ENCODE measurements at places on chromosomes 7 and 10.

GRCh38 chr7:81183326-81183725 is 264.5 kb upstream of the SEMA3C start:
- no peak for DNase-seq

DNA sequence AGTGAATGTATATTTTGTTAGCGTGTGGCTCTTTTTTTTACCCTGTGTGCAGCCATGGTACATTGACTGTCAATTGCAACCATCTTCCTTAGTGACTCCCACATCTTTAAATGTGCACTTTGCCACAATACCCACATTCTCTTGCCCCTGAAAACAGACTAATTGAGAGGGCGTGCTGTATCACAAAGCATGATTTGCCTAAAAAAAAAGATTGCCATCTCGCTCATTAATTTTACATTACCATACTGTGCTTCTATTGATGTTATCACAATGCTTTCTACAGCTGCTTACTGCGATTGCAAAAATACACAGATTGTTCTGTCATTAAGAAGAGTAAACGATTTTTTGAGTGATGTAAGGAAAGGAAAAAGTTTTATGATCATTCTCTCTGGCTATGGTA is 613.1 kb upstream of the NRP1 start:
- no peak for DNase-seq

GRCh38 chr7:47568056-47568455 is 13.9 kb downstream of the TNS3 start:
- no peak for DNase-seq

DNA sequence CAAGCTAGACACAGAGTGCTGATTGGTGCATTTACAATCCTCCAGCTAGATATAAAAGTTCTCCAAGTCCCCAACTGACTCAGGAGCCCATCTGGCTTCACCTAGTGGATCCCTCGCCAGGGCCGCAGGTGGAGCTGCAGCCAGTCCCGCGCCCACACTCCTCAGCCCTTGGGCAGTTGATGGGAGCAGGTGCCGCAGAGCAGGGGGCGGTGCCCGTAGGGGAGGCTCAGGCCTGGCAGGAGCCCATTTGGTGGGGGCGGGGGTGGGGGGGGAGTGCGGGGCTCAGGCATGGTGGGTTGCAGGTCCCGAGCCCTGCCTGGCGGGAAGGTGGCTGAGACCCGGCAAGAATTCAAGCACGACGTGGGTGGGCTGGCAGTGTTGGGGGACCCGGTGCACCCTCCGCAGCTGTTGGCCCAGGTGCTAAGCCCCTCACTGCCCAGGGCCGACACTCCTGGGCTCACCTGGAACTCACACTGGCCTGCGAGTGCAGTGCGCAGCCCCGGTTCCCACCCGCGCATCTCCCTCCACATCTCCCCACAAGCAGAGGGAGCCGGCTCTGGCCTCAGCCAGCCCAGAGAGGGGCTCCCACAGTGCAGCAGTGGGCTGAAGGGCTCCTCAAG is 101.7 kb downstream of the ZNF438 start:
- no peak for DNase-seq

GRCh38 chr7:75038508-75038907 is 35.1 kb downstream of the RCC1L start:
- DNase-seq = no peak

- DNase-seq = no peak
These were observed 3.2 kb downstream of the HPSE2 start for GRCh38 chr10:99232360-99232999.

GRCh38 chr7:26292768-26293560 is 1.3 kb downstream of the SNX10 start:
- no peak for DNase-seq

- DNase-seq = no peak
These were observed 7.2 kb upstream of the CHCHD1 start for GRCh38 chr10:73774637-73775036.

GRCh38 chr10:107790271-107790670 is 625.8 kb upstream of the SORCS1 start:
- DNase-seq = no peak

- DNase-seq = no peak
These were observed 91.8 kb downstream of the RGS10 start for GRCh38 chr10:119450606-119451299.

DNA sequence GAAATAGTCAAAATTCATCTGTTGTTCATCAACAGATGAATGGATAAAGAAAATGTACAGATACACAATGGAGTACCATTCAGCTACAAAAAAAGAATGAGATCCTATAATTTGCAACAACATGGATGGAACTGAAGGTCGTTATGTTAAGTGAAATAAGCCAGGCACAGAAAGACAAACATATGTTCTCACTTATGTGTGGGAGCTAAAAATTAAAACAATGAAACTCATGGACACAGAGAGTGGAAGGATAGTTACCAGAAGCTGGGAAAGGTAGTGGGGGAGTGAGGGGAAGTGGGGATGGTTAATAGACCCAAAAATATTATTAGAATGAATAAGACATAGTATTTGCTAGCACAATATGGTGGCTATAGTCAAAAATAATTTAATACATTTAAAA is 70.0 kb upstream of the KCNMA1 start:
- DNase-seq = no peak
